WTC11 (cell line): ENCODE measurements at places on chromosomes 1 and 21.

DNA sequence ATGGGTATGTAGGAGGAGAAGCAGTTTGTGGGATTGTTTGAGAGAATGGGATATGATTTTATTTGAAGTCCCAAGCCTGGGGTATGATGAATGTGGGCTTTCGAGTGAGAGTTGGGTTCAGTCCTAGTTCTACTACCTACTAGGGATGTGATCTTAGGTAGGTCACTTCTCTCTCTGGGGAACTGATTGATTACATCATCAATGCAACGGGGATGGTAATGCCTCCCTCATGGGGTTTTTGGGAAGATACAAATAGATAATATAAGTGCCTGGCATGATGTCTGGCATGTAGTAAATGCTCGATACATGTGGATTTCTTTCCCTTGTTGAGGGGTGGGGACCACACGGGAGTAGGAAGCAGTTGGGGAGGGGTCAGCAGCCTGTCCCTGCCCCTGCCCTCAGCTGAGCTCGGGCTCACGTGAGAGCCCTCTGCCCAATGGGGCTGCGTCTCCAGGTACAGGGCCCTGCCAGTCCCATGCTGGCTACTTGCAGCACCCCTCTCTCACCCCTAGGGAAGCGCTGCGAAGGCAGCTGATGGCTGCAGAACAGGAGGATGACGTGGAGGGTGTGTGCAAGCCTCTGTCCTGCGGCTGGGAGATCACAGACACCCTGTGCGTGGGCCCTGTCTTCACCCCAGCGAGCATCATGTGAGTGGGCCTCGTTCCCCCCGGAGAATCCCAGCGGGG lies 38.7 kb downstream of the AZIN2 start:
- peak; percentile 69 for DNase-seq
- no peak overlapping the region for H3K27ac ChIP-seq
- H3K4me1 ChIP-seq, result no peaks in the 10 kb centered on the region
- peaks cover 66% of the 10 kb centered on the region for H3K27me3 ChIP-seq

DNA sequence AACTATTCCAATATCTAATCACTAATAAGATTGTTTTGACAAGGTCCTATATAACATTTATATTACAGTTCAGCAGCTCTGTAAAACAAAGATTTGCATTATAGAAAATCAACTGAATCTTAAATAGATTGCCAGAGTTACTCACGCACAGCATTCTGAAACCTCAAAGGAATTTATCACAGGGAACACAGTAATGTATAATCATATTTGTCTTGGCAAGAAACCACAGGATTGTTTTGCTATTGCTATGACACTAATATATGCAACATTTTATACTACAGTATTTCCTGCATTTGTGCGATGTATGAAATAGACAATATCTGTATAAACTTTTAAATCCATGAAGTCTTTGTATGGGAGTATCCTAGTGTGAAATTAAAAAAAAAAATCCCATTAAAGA lies 101.4 kb downstream of the PLPPR5 start:
- H3K36me3 ChIP-seq, result peaks cover 2% of the 10 kb centered on the region; the same call in 1 of the 2 replicates
- no peak overlapping the region for H3K27ac ChIP-seq
- H3K4me3 ChIP-seq, result no peak overlapping the region
- DNase-seq, result no peak
- H3K27me3 ChIP-seq, result no peaks in the 10 kb centered on the region
- 0 out of 2 replicates have a peak, but pooled peaks cover 2% of the 10 kb centered on the region for H3K4me1 ChIP-seq

- peaks cover 54% of the 10 kb centered on the region for H3K27me3 ChIP-seq
- H3K27ac ChIP-seq, result no peak overlapping the region
- peaks cover 64% of the 10 kb centered on the region for H3K36me3 ChIP-seq
- no peaks in the 10 kb centered on the region for H3K4me1 ChIP-seq
- H3K4me3 ChIP-seq, result no peak overlapping the region
- no peak for DNase-seq
These were observed 1531.6 kb upstream of the TPTE start for GRCh38 chr21:8989721-8990325.

GRCh38 chr1:162919034-162919433 lies 58.1 kb upstream of the CCDC190 start:
- H3K4me1 ChIP-seq, result 0 out of 2 replicates have a peak, but pooled peaks cover 2% of the 10 kb centered on the region
- H3K27me3 ChIP-seq, result no peaks in the 10 kb centered on the region; the same call in 1 of the 2 replicates
- H3K4me3 ChIP-seq, result no peak overlapping the region
- H3K27ac ChIP-seq, result no peak overlapping the region
- DNase-seq, result no peak

DNA sequence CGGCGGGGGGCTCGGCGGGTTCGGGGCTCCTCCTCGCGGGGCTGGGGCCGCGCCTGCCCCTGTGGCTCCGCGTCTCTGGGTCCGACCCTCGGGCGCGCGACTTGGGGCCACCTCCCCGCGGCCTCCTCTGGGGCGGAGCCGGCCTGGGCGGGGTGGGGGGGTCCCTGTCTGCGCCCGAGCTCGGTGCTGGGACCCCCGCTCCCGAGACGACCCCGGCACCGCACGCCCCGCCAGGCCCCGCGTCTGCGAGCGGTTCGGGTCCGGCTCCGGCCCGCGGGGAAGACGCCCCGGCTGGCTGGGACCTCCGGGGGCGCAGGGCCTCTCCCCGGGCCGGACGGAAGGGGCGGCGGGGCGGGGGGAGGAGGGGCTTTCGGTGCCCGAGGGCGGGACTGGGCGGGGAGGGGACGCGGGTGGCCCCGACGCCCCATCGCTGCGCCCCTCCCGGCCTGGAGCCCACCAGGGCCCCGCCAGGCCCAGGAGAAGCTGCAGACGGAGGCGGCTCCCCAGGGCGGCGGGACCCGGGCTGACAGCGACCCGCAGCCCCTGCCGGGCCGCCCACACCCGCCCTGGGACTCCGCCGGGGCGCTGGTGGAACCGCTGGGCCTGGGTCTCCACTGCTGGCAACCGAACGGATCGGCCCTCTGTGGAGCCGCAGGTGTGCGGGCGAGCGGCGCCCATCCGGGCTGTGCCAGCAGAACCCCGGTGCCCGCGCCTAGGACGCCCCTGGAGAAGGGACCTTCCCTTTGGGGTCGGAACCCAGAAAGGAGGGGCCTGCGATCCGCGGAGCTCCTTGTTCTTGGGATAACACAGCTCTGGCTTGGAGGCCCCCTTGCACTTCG lies 610 bp downstream of the COL6A2 start:
- DNase-seq, result peak; percentile 45
- peaks cover 34% of the 10 kb centered on the region for H3K36me3 ChIP-seq
- H3K27ac ChIP-seq, result no peak overlapping the region
- H3K27me3 ChIP-seq, result peaks cover 8% of the 10 kb centered on the region

- peaks cover 2% of the 10 kb centered on the region; the same call in 1 of the 2 replicates for H3K27me3 ChIP-seq
- no peak for DNase-seq
- H3K27ac ChIP-seq, result peak overlapping the region; percentile 51; the same call in 1 of the 2 replicates
- peaks cover 19% of the 10 kb centered on the region for H3K36me3 ChIP-seq
These were observed 480.6 kb downstream of the CAMTA1 start for GRCh38 chr1:7265771-7266371.
